ENCODE measurements at places on chromosomes 11 and 22. TPM values are rescaled to one million over a fixed set of nuclear protein-coding genes. Genes with fewer than 3 reads are reported as not detected.
A peak's percentile ranks its signal among the peaks of the same experiment; 100 is the strongest.

DNA sequence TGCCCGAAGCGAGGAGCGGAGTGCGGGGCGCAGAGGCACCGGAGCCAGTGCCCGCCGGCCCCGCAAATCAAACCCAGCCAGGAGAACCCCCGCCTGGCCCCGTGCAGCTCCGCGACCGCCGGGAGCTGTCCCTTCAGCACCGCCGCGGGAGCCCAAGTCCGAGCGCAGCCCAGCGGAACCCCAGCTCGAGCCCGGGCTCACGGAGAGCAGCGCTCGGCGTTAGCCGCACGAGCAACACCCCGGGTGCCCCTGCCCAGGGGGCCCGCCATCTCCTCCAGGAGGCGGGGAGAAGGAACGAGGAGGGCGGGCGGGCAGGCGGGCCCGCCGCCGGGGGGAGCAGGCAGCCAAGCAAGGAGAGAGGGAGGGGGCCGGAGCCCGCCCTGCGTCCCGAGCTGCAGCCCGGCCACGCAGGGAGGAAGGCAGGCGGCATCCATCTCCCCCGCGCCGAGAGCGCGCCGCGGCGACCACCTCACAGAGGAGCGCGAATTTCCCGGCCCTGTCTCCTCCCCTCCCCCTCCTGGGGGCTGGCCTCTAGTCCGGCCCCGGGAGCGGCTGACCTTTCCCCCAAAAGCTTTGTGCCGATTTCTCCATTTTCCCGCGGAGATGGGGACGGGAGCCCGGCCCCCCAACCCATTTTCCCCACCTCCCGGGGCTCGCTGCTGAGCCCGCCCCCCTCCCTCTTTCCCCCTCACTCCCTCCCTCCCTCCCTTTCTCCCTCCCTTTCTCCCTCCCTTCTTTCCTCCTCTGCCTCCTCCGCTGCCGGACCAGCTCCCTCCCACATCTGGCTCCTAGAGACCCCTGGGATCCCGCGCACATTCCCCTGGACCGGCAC lies 621 bp downstream of the KCNC1 start:
- DNase-seq, result no peak

GRCh38 chr11:131672191-131672590 lies 301.8 kb downstream of the NTM start:
- no peak for DNase-seq

- DNase-seq, result peak; percentile 50
Measured at GRCh38 chr22:35380537-35381423, at the start of gene HMOX1. Gene HMOX1 (plus strand): TSS chr22:35381096. CDS start chr22:35381174, 78 bp downstream.

The MUC6 gene
- polyA plus RNA-seq, result 33.0 TPM

DNA sequence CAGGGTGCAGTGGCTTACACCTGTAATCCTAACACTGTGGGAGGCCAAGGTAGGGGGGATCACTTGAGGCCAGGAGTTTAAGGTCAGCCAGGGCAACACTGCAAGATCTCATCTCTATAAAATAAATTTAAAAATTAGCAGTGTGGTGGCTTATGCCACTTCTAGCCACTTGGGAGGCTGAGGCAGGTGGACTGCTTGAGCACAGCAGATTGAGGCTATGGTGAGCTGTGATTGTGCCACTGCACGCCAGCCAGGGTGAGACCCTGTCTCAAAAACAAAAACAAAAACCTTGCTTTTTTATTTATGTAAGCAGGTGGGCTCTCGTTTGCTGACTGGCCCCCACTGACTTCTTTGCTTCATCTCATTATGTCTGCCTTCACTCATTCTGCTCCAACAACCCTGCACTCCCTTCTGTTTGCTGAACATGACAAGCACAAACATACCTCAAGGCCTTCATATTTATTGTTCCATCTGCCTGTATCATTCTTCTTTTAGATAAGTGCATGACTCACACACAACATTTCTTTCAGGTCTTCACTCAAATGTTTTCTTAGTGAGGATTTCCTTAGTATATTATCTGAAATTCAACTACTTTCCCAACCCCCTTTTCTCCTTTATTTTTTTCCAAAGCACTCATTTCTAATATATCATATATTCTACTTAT lies 32.4 kb upstream of the CLNS1A start:
- no peak for DNase-seq

The OSBP gene
- polyA plus RNA-seq, result 50.2 TPM

GRCh38 chr11:3138178-3139085 lies 26.7 kb downstream of the OSBPL5 start:
- DNase-seq, result no peak

The BAIAP2L2 gene
- polyA plus RNA-seq, result 4.9 TPM

The CCDC116 gene
- polyA plus RNA-seq, result 0.13 TPM

DNA sequence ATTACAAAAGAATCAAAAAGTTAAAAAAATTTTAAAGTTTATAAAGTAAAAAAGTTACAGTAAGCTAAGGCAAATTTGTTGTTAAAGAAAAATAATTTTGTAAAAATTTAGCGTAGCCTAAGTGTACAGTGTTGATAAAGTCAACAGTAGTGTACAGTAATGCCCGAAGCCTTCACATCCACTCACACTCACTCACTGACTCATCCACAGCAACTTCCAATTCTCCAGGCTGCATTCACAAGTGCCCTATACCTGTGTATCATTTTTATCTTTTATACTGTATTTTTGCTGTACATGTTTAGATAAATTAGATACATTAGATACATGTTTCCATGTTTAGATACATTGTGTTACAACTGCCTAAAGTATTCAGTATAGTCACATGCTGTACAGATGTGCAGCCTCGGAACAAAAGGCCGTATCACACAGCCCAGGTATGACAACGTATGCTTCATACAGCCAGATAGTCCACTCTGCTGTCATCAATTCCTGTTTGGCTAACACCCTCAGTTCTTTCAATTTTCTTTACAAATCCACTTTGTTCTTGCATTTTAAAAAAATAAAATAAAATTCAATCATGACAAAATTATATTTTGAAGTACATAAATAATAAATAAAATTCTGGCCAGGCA lies 80.7 kb downstream of the RBFOX2 start:
- no peak for DNase-seq

GRCh38 chr22:37206841-37207821 lies 5.1 kb downstream of the SSTR3 start:
- no peak for DNase-seq

DNA sequence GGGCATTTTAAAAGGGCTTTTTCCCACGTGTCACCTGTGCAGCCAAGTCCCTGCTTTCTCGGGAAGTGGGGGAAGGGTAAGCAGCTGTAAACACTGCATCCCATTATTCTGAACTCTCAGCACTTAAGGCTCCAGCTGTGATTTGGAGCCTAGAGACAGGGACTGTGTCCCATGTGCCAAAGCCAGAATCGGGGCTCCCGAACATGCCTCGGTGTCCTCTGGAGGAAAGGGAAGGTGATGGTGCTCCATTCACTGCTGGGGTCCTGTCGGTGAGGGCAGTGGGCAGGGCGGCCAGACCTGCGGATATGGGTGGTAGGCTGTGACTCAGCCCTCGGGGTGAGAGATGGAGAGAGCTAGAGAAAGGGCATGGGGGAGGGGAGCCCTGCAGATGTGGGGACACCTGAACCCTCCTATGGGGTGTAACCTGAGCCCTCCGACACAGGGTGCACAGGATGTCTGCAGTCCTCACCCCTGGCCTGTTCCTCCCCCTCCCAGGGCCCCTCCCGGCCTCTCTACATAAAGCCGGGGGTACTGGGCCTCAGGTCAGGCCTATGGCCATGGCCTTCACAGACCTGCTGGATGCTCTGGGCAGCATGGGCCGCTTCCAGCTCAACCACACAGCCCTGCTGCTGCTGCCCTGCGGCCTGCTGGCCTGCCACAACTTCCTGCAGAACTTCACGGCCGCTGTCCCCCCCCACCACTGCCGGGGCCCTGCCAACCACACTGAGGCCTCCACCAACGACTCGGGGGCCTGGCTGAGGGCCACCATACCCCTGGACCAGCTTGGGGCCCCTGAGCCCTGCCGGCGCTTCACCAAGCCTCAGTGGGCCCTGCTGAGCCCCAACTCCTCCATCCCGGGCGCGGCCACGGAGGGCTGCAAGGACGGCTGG lies 31.8 kb downstream of the CAPN1 start:
- DNase-seq, result no peak

The MS4A4E gene
- polyA plus RNA-seq, result 1.0 TPM

DNA sequence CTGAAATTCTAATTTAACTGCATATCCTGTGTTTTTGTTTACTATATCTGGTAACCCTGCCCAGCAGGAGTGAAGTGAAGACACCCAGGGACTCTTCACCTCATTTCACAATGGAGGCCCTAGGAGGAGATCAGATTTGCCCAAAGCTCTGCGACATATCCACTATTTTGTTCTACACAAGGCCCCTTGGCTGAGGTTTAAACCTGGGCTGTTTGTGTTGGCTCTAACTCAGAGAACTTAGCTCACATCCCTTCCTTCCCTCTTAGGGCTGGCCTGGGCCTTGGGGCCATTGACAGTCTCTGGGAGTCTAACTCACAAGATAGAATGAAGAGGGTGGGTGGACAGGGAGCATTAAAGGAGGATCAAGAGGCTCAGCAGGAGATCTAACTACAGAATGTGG lies 8.2 kb upstream of the PLA2G3 start:
- DNase-seq, result no peak

DNA sequence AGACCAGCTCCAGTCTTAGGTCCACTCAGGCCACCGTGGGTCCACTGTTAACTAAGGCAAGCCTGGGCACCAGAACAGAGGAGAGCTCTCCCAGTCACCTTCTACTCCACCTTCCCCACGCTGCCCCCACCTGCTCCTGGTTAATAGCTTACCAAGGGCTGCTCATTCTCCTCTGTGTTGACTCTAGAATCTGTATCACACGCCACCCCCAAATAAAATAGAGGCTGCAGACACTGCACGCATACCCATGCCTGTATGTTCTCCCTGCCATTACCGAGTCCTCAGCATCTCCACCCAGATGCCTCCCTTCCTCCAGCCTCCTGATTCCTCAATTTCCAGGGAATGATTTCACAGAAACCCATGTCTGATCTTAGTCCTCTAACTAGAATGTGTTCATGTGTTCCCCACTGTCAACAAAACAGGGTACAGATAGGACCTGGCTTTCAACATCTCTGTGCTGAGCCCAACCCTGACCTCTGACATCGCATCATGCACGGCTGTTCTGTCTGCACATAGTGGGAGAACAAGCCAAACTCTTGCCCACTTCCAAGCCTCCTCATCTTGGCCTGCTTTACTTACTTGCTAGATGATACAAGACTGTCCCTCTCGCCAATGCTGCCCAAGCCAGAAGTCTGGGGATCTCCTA lies 49.8 kb downstream of the SMCO4 start:
- DNase-seq, result no peak

Data from left renal cortex interstitium (tissue), 4 donors.